ENCODE measurements at places on chromosomes 5 and 9.
A peak's percentile ranks its signal among the peaks of the same experiment; 100 is the strongest.

- no peak for DNase-seq
Measured at GRCh38 chr5:116813356-116813755, 238.7 kb upstream of the SEMA6A start.

GRCh38 chr9:2157277-2158110 lies 142.3 kb downstream of the SMARCA2 start:
- DNase-seq: peak; percentile 81

DNA sequence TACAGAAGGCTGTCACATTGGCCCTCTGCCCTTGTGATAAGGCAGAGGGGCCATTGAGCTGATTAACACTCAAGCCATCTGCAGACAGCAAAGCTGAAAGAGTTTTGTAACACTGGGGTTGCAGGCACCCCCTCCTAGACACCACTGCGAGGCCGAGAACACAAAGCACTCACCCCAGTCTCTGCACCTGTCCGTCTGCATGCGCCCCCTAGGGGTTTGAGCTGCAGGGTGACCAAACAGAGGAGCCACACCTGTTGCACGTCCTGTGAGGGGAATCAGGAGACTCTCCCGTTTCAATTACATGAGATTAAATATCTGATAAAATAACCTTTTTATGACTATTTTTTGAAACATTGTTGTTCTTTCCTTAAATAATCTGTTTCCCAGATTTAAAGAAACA lies 1180.4 kb downstream of the CDH9 start:
- DNase-seq: no peak

- DNase-seq: no peak
Measured at GRCh38 chr5:85288914-85289313, 904.2 kb upstream of the EDIL3 start.

GRCh38 chr5:127702434-127702833 lies 757 bp upstream of the CCDC192 start:
- no peak for DNase-seq

DNA sequence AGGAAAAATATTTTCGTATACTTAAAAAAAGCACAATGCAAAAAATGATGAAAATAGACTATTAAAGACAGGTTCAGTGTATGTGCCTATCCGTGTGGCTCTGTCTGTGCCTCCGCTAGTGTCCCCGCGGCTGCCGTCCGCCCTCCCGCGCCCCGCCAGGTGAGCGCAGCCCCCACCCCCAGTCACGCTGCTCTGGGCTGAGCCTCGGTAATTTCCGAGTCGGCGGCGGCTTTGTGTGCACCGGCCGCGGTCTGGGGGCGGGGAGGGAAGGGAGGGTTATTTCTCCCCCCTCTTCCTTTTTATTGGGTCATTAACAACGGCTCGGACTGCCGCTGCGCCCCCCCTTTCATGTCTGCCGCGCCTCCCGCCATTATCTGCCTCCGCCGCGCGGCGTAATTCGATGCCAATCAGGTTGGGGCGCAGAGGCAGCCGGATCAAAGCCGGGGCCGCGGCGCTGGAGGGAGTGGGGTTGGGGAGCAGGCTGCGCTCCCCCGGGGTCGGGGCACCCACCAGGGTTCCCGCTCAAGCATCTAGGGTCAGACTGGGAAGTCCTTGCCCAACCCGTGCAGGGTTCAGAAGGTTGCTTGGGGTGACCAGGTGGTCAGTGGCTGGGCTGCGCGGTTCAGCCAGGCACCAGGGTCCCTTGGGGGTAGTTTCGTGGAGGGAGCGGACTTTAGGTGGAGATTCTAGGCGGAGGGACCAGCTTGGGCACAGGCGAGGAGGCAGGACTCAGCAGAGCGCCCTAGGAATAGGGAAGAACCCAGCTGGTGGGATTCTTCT lies 39.5 kb upstream of the PSD2 start:
- peak; percentile 67 for DNase-seq

- no peak for DNase-seq
Measured at GRCh38 chr5:106521701-106522100, 1149.0 kb downstream of the EFNA5 start.

- no peak for DNase-seq
Measured at GRCh38 chr5:136020001-136020382, 8.8 kb upstream of the TGFBI start.

- no peak for DNase-seq
Measured at GRCh38 chr5:111787006-111787405, 30.0 kb upstream of the NREP start.

DNA sequence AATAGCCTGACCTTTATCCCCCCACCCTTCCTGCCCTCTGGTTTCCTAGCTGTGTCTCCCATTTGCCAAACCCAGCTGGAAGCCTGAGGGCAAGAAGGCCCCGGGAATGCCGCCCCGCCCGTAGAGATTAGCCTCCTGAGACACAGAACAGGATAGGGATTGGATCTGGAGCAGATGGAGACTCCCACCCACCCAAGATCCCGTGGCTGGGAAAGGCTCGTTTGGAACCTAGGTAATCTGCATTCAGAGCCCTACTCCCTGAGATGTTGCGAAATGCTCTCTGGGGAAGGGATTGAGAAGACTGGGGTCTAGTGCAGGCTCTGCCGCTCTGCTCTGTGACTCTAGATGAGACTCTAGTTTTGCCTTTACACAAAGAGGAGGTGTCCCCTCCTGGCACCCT lies 10.9 kb downstream of the AQP3 start:
- no peak for DNase-seq

DNA sequence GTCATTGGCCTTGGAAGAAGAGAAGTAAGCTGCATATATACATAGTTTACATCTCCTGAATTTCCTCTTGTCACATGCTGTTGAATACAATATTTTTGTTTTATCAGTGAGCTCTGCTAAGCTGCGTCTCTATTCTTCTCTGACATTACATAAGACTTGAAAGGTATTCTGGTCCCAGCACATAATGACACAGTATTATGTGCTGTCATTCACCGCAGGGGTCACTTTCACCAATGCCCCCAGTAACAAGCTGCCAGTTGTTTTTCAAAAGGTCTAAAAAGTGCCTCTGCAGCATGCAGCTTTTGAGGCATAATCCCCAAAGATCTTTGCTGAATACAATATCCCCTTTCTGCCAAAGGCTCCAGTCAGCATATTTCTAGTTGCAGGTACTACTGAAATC lies 349.0 kb upstream of the FAM174A start:
- DNase-seq: no peak

DNA sequence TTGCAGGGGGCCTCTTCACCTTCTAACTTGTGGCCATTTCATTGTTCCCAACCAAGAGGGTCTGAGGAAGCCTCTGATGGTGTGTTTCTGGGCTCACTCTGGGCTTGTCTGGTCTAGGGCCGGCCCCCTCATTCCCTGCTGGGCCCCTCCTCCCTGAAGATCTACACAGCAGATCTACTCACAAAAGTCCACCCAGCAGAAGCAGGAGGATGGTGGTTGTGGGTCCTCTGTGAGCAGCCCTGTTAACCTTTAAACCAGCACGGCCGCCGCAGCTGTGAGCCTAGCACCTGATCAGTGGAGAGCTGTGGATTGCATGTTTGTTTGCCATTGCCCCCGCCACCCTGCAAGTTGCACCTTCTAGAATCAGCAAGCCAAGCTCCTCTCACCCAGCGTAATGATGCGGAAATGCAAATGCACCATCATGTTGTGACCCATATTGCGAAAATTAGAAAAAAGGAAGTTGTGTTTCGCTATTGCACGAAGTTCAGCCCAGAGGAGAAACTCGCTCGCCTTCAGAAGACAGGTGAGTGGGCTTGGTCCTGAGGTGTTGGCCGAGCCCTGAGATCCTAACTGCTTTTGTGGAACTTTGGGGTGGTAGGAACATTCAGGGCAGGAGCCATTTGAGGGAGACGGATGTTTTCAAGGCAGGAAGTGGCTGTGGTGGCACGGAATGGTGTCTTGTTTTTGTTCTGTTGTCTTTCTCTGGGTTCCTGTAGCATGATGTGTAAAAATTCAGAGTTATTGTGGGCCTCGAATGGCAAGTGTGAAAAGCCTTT lies 16.7 kb downstream of the FGD3 start:
- DNase-seq: no peak

DNA sequence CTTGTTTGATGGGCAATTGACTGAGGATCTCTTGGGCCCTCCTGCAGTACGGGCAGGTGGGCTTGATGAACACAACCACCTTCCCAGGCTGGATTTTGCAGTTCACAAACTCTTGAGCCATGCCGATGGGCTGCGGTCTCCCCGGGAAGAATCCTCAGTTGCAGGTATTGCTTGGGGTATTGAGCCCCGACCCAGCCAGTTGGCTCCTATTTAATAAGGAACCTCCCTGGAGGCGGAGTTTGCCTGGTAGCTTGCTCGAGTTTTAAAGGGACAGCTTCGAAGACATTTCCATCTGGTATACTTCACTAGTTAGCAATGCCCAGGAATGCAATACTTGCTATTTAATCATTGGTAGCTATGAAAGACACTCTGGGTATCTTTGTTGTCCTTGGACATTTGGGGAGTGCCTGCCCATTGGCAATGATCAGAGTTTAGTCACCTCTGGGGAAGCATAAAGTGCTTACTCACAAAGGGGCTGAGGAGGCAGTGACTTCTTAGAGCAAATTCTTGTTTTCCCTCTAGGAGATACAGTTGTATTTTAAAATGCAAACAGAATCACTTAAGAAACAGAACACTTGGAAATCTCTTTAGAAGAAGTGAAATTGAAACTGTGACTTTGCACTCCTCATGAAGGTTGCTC lies at the start of gene GLRX:
GLRX (minus strand) TSS at position 185 of the 640 bp plus-strand sequence; CDS start at position 121, 64 bp downstream.
- peak; percentile 59 for DNase-seq

GRCh38 chr5:148471379-148471778 lies 87.6 kb downstream of the FBXO38 start:
- DNase-seq: no peak

DNA sequence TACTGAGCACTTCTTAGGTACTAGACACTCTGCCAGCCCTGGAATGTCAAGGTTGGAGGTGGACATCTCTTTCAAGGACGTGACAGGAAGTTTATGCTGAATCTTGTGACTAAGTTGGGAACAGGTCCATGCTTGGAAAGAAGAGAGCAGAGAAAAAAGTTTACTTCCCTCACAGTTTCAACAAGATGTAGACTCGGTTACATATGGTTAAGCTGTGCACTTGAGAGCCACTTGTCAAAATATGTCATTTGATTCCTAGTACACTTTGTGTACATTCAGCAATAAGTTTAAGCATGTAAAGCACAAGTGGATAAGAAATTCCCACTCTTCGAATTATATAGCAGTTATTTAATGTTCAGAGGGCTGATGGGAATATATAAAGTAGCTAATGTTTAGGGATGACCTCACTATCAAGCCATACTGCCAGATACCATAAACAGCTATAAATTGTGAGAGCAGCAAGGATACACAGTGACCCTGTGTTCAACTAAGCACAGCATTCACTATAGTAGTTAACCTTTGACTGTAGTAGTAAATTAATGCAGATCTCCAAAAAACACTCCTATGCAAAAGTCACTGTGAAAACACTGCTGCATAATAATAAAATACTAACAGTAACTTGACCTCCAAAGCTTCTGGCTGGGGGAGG lies 1944.6 kb upstream of the WWC1 start:
- no peak for DNase-seq

- DNase-seq: no peak
Measured at GRCh38 chr9:97473717-97474116, 27.7 kb upstream of the TMOD1 start.

DNA sequence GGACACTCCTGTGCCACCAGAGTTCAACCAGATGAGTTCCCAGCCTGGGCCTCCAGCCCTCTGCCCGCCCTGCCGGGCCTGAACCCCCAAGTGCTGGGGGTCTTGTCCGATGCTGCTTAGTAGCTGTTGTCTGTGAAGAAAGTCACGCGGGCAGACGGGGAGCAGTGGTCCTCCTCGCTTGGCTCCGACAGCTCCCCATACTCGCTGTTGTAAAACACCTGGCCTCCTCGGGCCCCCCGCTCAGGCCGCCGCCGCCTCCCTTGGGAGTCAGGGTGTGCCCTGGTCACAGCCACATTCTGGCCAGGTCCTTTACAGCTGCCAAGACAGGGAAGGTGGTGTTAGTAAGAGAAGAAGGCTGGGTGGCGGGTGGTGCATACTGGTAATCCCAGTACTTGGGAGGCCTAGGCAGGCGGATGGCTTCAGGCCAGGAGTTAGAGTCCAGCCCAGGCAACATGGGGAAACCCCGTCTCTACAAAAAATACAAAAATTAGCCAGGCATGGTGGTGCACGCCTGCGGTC lies 11.8 kb upstream of the SCGB3A1 start:
- DNase-seq: no peak

GRCh38 chr5:151886546-151887275 lies 37.9 kb downstream of the GLRA1 start:
- DNase-seq: no peak

DNA sequence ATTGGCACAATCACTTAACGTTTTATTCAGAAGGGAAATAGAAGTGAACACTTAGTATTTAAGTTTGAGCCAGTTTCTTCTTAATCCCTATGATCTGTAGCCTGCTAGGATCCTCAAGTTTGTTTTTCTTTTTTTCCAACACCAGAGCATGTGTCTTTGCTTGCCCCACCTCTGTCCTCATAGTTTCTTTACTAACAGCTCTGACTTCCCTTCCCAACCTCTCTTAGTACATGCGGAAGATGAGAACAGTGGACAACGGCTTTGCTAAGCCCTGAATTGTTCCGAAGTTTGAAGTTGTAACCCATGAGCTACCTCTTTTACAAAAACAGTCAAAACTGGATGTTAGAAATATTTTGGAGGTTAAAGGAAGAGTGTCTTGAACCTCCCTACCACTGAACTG lies 61.7 kb upstream of the TAF11L2 start:
- no peak for DNase-seq

GRCh38 chr5:121630402-121630801 lies 221.3 kb upstream of the FTMT start:
- DNase-seq: peak; percentile 30

DNA sequence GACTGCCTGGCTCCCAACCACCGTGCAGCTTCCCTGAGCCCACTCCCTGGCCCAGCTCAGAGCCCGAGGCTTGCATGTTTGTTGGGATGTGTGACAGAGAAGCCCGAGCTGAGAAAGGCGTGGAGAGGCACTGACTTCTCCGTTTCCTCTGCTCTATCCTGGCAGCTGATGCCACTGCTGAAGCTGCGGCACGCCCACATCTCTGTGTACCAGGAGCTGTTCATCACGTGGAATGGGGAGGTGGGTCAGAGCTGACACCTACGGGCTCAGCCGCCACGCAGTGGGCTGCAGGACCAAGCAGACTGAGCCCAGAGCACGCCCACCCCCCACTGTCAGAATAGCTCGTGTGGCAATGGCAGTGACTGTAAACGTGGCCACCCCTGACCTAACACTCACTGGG lies 9.3 kb downstream of the STKLD1 start:
- no peak for DNase-seq

GRCh38 chr5:175162036-175162435 lies 281.9 kb downstream of the DRD1 start:
- no peak for DNase-seq

DNA sequence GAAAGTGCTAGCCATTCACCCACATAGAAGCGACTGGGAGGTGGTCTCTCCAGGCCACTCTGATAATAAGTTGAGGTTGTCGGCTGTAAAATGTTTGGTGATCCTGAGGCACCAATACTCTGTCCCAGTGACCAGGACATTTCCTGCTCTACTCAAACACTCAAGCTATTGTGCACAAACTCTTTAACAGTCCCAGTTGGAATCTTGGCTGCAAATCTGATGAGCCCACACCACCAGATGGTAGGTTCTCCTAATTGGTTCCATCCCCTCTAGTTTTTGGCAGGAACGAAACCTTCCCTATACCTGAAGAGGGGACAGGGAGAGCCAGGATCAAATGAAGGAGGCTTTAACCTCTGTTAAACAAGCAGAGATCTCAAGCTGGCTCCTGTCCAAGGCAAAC lies 14.3 kb downstream of the GRIA1 start:
- DNase-seq: no peak

- no peak for DNase-seq
Measured at GRCh38 chr5:149605998-149606724, 24.9 kb downstream of the ARHGEF37 start.
